ENCODE measurements at places on chromosomes 5 and 9. TPM values are rescaled to one million over a fixed set of nuclear protein-coding genes. Genes with fewer than 3 reads are reported as not detected.

GBGT1 gene
- not detected for polyA plus RNA-seq

TXNDC8 gene
- polyA plus RNA-seq = not detected

CCDC192 gene
- not detected for polyA plus RNA-seq

NUDT2 gene
- polyA plus RNA-seq = 88.3 TPM

FOXD4 gene
- polyA plus RNA-seq = 2.3 TPM
